ENCODE measurements at places on chromosomes 1 and 21.
A peak's percentile ranks its signal among the peaks of the same experiment; 100 is the strongest.

GRCh38 chr1:76035053-76035452 lies 39.5 kb upstream of the ST6GALNAC3 start:
- no peak for DNase-seq

GRCh38 chr1:150895618-150896017 lies 8.7 kb downstream of the CTXND2 start:
- DNase-seq, result no peak

DNA sequence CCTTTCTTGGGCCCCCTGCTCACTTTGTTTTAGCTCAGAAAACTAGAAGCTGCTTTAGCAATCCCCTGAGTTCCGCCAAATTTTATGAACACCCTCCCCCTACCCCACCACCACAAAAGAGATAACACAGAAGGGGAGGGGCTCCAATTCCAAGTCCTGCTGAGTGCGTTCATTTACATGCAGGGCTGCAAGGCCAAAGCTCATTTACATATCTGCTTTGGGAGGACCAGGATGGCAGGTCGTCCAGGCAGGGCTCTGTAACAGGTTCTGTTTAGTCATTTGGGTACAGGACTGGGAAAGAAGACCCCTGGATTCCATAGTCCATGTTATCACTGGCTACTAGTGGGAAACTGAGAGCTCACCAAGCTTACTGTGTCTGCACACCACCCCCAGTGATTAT lies 35.9 kb upstream of the KIF21B start:
- DNase-seq, result no peak

DNA sequence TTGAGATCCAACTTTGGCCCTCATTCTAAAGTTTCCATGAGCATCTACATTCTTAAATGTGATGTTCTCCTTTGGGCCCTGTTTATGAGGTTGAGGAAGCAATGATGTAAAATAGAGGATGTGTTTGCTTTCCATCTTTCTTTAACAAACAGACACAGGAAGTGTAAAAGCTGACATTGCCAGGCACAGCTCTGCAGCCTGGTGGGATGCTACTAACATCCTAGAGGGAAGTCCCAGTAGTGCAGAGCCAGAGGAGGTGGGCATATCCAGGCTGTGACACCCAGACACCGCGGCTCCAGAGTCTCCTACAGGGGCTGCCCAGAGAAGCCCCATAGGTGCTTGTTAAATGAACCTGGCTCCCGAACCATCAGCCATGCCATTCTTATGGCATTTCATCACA lies 16.2 kb downstream of the OLFML2B start:
- DNase-seq, result no peak

GRCh38 chr1:79259390-79260336 lies 253.1 kb upstream of the ADGRL4 start:
- DNase-seq, result no peak

GRCh38 chr1:3708791-3709190 lies 43.5 kb upstream of the CCDC27 start:
- DNase-seq, result peak; percentile 55

All from progenitor cell of endocrine pancreas (in vitro differentiated cells).